ENCODE measurements at places on chromosomes 3 and 15.

GRCh38 chr15:61712129-61712759 is 348.0 kb downstream of the VPS13C start:
- DNase-seq = no peak

DNA sequence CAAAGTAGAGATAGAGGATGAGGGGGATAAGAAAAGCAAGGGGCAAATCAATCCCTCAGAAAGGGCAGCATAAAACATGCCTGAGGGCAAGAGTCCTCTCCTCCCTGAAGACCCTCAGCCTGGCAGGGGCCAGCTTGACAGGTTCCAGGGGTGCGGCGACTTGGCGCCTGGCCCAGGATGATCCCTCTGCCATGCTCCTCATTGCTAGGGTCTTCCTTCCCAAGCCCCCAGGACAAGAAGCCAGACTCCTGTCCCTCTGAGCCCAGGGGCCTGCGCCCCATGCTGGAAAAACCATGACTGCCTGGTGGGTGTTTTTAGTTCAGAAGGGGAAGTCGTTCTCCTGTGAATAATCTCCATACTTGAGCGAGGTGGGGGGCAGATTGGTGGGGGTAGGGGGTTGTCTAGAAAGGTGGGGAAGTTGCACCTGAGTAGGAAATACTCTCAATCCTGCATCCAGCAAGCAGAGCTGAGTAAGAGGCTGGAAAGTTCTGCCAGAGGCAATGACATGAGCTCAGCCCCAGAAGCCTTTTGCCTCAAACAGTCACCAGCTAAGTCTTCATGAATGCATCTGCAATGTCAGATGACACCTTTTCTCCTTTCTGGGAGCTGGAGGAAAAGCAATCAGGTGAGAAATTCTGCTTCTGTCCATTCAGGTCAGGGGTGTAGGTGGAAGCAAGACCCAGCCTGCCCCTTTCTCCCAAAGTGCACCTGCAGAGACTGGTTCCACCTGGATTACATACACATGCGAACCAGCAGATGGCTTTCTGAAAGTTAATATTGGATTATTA is 18.3 kb downstream of the SLC12A8 start:
- no peak for DNase-seq

DNA sequence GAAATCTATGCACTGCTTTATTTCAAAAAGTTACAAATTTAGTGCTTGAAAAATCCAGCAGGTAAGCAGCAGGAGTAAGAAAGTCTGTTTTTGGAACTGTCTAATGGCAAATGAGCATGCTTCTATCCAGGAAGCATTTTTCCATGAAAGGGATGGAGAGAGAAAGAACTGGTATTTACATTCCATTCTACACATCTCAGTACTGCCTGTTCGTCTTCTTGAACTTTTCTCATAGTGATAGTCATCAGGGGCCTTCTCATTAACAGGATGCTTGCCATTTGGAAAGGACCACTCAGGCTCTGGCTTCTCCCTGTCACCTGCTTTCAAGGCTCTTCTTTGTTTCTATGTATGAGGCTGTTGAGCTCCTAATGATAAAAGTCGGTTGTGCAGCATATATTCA is 267.3 kb upstream of the IL12A start:
- DNase-seq = no peak

- no peak for DNase-seq
Observed at GRCh38 chr3:196997311-196997710, 28.7 kb upstream of the PIGZ start.

- DNase-seq = no peak
Observed at GRCh38 chr15:36878684-36879262, 221.6 kb downstream of the MEIS2 start.

DNA sequence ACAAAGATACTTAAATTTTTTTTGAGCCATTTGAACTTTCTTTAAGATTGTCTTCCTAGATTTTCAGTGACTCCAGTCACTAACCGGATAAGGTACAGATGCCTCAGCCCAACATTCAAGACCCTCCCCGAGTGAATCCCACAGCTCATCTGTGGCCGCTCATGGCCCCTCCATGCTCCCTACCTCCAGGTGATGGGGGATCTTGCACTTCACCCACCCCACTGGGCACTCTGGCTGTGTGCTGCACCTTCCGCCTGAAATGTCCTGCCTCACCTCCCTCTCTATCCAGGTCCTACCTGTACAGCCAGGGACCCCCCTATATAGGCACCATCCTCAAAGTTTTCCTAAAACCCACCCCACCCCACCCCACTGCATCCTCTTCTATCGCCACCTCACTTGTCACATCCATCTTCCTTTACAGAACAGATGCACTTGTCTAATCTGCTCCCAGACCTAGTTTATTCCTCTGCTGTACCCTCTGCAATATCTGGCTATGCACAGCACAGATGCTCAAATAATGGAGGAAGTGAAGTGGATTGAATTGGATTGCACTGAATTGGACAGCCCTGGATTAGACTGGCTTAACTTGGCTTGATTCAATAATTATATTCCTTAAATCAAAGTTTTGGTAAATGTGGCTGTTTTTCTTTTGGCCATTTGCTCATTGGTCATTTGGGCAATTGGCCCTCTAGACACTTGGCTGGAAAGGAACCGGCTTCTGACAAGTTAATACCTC is 24.5 kb downstream of the NTRK3 start:
- no peak for DNase-seq

GRCh38 chr3:59885101-59885500 is 835.3 kb upstream of the CFAP20DC start:
- no peak for DNase-seq

GRCh38 chr3:3516996-3517395 is 282.2 kb upstream of the LRRN1 start:
- no peak for DNase-seq

DNA sequence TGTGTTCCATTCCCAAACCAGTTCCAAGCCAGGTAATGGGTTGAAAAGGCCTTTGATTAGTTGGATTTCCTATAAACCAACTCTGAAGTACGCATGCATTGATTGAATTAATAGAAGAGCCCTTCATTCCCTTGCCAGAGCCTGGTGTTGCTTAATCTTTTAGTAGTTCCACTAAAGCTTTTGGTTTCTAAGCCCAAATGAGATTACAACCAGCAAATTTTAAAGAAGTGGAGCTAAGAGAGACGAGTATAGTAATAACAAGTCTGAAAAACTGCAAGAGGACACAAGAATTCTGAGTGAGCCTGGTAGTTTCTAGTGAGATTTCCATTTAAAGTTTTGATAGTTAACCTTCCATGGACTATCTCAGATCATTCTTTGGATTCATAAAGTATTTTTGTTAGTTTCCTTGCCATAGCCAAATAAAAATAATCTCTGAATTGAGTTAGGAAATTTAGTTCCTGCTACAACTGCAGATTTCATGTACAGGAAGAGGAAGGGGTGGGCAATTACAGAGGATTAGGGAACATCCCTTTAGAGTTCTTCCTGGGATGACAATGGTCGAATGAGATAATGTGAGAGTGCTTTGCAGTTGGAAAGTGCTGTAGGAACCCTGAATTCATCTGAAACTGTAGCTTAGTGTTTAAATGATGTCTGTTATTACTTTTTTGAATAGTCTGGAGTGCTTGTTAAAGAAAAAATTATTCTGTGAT is 136.8 kb downstream of the FNDC3B start:
- no peak for DNase-seq

DNA sequence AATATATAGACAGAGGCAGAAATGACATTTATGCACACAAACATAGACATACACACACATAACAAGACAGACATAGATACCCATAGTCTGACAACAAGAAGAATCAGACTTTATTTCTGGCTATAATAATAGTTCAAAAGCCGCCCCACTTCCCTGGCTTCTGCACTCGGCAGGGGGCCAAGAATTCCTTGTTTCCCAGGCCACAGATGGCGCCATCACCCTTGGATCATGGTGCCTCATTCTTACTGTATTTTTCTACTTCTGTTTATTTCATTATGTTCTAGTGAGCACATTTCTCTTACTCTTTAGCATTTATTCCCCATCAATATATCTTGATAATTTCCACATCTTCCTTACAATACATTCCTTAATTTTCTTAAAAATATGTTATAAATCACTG is 387.5 kb downstream of the NLGN1 start:
- no peak for DNase-seq

GRCh38 chr3:122468896-122469533 is 45.7 kb downstream of the KPNA1 start:
- DNase-seq = no peak

GRCh38 chr3:194225988-194226663 is 90.2 kb downstream of the HES1 start:
- no peak for DNase-seq

GRCh38 chr3:48088056-48088748 is 72.0 kb upstream of the MAP4 start:
- peak; percentile 9 for DNase-seq

- DNase-seq = no peak
Observed at GRCh38 chr3:188198760-188199327, 44.9 kb downstream of the LPP start.

- DNase-seq = no peak
Observed at GRCh38 chr15:60407415-60407805, 9.6 kb upstream of the ANXA2 start.

- no peak for DNase-seq
Observed at GRCh38 chr15:44219073-44219472, 24.0 kb upstream of the FRMD5 start.

DNA sequence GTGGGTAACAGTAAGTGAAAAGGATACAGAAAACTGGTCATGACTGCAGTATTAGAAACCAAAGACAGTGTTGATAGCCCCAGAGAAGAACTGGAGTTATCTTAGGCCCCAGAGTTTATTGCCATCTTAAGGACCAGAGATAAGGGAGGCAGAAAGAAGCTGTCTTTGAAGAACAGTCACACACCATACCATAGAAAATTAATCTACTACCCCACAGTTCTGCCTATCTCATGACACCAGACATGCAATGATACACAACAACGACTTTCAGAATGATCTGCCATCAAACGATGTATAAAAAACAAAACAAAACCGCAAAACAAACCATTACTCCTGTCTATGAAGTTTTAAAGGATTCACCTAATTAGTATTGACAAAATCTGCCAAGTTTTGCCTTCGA is 9.6 kb downstream of the CPOX start:
- DNase-seq = no peak

GRCh38 chr15:26038693-26039092 is 175.6 kb upstream of the ATP10A start:
- DNase-seq = no peak

- no peak for DNase-seq
Observed at GRCh38 chr15:45970542-45970941, 335.7 kb downstream of the SQOR start.

- no peak for DNase-seq
Observed at GRCh38 chr3:123334056-123334455, 114.8 kb downstream of the ADCY5 start.

Data from progenitor cell of endocrine pancreas (in vitro differentiated cells).